ENCODE measurements at places on chromosomes 3 and 15.

GRCh38 chr3:15083252-15083651 is 15.7 kb downstream of the RBSN start:
- H3K4me3 ChIP-seq: no peak overlapping the region
- no peaks in the 10 kb centered on the region for H3K27me3 ChIP-seq
- DNase-seq: no peak
- H3K4me1 ChIP-seq: no peaks in the 10 kb centered on the region
- H3K36me3 ChIP-seq: peaks cover 68% of the 10 kb centered on the region

DNA sequence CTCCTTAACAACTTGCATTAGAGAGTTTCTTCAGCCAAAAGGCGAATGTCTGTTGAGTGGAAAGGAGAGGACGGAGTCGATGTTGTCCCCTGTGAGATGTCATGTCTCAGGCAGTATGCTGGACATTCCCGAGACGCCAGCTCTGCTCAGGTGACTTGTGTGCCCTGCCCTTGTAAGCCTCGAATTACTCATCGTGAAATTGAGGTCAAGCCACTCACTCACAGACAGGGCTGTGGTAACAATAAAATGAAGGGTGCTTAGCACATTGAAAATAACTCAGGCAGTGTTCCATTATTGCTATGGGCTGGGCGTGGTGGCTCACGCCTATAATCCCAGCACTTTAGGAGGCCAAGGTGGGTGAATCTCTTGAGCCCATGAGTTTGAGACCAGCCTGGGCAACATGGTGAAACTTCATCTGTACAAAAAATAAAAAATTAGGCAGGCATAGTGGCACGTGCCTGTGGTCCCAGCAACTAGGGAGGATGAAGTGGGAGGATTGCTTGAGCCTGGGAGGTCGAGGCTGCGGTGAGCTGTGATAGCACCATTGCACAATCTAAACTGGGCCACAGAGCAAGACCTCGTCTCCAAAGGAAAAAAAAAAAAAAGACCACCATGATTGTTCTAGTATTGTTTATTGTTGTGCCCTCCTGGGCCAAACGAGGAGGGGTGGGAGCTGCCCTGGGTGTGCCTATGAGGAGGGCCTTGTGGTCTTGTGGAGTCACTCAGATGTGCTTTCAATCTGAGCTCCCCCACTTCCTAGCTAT is 214.4 kb downstream of the THSD4 start:
- DNase-seq: no peak
- H3K4me1 ChIP-seq: peaks cover 28% of the 10 kb centered on the region
- H3K27me3 ChIP-seq: no peaks in the 10 kb centered on the region

DNA sequence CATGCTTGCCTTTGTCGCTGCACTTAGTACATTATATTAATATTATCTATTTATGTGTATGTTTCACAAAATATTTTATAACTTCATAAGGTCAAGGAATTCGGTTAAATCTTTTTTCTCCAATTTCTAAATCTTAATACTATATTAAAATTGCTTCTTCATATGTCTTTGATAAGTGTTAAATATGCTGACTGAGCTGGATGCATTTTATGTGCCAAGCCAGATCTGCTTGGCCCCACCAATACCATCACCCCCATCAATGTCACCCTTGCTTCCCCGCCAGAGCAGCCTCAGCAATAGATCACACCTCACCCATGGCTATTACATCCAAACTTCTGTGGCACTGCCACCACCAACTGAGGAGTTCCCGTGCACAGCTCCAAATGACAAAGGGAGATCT is 164.1 kb upstream of the STRIT1 start:
- H3K27ac ChIP-seq: no peak overlapping the region
- H3K36me3 ChIP-seq: no peaks in the 10 kb centered on the region
- no peak for DNase-seq
- H3K4me3 ChIP-seq: no peak overlapping the region
- no peaks in the 10 kb centered on the region for H3K4me1 ChIP-seq

DNA sequence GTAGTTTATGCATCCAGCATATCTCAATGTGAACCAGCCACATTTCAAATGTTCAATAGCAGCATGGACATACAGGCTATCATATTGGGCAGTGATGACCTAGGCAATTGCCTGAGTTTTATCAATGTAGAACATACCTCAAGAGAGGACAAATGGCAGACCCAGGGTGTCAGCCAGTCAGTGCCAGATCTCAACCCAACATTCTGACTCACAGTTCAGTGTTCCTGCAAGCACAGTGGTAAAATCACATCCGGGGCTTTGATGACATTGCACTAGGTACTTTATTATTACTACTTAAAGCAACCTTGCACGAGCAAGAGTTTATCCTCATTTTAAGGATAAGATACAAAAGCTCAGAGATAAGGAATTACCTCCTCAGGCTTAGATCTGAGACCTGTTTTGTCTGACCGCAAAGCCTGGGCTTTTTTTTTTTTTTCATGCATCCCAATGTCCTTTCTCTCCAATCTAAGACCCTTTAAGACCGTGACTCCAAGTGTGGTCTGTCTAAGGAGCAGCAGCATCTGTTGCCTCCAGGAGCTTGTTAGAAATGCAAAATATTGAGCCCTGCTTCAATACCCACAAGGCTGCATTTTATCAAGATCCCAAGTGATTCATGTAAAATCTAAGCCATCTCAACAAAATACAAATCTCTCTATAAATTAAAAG is 60.1 kb downstream of the SLC12A1 start:
- H3K36me3 ChIP-seq: no peaks in the 10 kb centered on the region
- no peak overlapping the region for H3K27ac ChIP-seq
- peaks cover 8% of the 10 kb centered on the region for H3K4me1 ChIP-seq
- no peaks in the 10 kb centered on the region for H3K27me3 ChIP-seq
- no peak overlapping the region for H3K4me3 ChIP-seq

GRCh38 chr3:140094487-140094886 is 159.5 kb downstream of the CLSTN2 start:
- no peak for DNase-seq
- H3K4me1 ChIP-seq: peaks cover 33% of the 10 kb centered on the region
- no peak overlapping the region for H3K27ac ChIP-seq
- H3K27me3 ChIP-seq: peaks cover 6% of the 10 kb centered on the region
- H3K36me3 ChIP-seq: no peaks in the 10 kb centered on the region

All from nephron progenitor cell (in vitro differentiated cells).